ENCODE measurements at places on chromosomes 1 and 21. TPM values are rescaled to one million over a fixed set of nuclear protein-coding genes. Genes with fewer than 3 reads are reported as not detected.

- peak overlapping the region; percentile 14 for H3K27ac ChIP-seq
- no peaks in the 10 kb centered on the region for H3K36me3 ChIP-seq
- H3K4me3 ChIP-seq: no peak overlapping the region
- H3K4me1 ChIP-seq: peaks cover 28% of the 10 kb centered on the region
- no peak for DNase-seq
Measured at GRCh38 chr1:205422993-205423642, 1.3 kb upstream of the LEMD1 start.

DNA sequence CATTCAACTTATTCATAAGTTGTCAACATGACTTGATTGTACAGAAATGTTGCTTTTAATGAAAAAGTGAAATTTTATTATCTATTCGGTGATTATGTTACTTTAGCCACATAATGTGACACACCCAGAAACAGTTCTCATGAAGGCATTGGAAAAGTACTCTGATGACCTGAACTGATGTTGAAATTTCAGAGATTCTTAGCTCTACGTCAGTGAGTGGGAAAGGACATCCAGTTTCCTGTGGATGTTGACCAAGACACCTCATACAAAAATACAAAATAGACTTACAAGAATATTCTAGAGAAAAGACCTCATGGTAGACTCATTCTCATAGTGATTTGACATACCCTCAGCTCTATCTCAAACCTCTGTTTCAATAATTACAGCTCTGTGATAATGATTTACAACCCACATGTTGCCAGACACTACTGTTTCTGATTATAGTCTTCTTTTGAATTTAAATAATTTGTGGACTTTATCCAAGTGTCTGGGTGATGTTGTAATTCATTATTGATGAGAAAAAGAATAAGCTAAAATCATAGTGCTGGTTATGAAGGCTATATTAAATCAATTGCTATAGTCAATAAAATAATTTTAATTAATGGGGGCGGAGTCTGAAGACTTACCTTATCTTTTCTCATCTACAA lies 37.3 kb downstream of the KCNK2 start:
- DNase-seq: no peak
- no peak overlapping the region for H3K27ac ChIP-seq
- no peaks in the 10 kb centered on the region for H3K4me1 ChIP-seq
- no peak overlapping the region for H3K4me3 ChIP-seq

DNA sequence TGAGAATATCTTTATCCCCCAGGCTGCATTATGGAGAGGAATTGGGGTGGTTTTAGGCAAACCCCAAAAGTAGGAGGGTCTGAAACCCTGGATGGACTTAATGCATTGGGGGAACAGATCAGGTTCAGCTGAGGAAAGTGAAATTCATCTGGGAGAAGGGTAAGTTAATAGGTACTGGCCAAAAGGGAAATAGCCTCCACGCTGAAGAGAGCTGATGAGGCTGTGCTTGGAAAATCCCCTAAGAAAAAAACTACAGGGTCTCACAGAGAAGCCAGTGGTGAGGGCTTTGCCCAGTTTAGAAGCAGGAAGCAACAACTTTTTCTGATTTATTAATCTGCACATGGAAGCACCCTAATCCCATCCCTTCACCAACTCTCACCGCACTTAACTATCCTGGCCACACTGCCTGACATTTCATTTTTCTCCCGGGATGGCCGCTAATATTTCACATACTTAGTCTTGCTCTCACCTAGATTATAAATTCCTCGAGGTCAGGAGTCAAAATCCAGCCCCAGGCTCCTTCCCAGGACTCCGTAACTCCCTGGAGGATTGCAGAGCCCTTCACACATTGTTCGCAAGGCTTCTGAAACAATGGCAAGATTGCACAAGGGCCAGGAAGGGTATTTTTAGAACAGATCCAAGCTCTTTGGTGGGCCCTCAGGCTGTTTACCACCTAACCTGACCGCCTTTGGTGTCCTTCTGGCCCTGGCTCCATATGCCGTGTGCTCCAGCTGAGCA lies 60.9 kb upstream of the TARBP1 start:
- no peaks in the 10 kb centered on the region for H3K36me3 ChIP-seq
- no peak overlapping the region for H3K4me3 ChIP-seq
- H3K4me1 ChIP-seq: peaks cover 99% of the 10 kb centered on the region
- no peaks in the 10 kb centered on the region for H3K27me3 ChIP-seq
- peak overlapping the region; percentile 98 for H3K27ac ChIP-seq
- no peak for DNase-seq

Gene CCDC190
- total RNA-seq: 0.80 TPM

Gene TRIM67
- 0.08 TPM for total RNA-seq

Data from left ventricle myocardium inferior (tissue), 1 donor.